ENCODE measurements at places on chromosomes 12 and 14. TPM values are rescaled to one million over a fixed set of nuclear protein-coding genes. Genes with fewer than 3 reads are reported as not detected.

The RAB3IP gene
- 12.9 TPM for total RNA-seq

The SAMD15 gene
- 3.3 TPM for total RNA-seq

The ETFBKMT gene
- total RNA-seq, result 2.6 TPM

The NRIP2 gene
- total RNA-seq, result not detected

The MMP19 gene
- 0.99 TPM for total RNA-seq

DNA sequence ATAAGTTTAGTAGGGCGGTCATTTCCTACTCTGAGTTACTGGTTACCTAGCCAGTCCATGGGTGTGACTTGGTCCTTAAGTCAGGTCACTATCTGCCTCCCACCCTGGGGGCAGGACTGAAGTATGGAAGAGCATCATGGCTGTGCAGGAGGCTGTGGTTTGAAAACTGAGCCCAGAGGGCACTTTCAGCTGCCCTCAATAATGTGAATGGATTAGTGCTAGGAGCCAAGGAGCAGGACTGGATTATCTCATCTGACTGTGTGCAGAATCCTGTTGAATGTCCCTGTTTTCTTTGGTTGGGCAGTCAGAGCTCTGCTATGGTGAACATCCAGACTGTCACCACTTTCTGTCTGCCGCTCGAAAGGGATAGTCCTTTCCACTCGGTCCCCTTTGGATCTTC, 1.6 kb downstream of the ATXN7L3B start:
- no peak for DNase-seq

DNA sequence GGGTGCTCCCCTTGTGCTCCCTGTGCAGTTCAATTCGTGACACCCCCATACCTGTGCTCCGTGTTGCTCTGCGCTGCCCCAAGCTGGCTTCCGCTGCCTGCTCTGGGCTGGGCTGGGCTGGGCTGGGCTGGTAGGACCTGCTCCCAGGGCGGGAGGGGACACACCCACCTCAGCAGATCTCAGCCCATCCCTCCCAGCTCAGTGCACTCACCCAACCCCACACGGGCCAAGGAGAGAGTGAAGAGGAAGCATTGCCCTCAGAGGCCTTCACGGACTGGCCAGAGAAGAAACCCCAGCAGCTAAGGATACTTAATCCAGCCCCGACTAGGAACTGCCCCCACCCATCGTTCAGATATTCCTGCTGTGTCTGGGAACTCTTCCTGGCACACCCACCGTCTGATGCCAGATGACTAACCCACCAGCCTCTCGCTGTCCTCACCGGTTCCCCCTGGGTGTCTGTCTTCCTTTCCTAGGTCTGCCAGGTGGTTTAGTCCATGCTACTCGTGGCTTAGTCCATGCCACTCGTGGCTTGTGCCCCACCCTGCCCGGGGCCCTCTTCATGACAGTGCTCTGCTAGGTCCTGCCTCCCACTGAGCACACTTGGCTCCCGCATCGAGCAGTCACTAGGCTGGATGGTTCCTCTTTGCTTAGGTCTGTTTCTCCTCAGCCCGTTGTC, at the start of gene LPAR5:
TSS of gene LPAR5 (minus strand) at position 104 of the 676 bp plus-strand sequence. CDS start 14,711 bp downstream, outside the sequence.
- DNase-seq, result no peak

DNA sequence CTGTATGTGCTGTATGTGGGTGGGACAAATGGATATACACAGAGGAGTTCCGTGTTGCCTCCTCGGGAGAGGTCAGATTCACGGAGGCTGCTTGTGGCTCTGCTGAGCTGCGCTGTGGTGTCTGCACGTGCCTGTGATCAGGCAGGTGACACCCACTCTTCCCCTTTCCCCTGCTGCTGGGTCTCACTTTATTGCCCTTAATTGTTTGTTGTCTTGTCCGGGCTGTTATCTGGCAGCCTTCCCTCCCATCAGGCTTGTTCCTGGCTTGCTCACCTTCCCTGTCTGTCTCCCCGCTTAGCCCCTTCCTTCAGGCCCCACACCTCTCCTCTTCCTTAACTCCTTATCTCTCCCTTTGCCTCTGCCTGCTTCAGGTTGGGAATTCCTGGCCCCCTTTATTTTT, 13.5 kb downstream of the WNT5B start:
- DNase-seq, result no peak

GRCh38 chr12:95733141-95733825, 57.3 kb downstream of the NTN4 start:
- no peak for DNase-seq

DNA sequence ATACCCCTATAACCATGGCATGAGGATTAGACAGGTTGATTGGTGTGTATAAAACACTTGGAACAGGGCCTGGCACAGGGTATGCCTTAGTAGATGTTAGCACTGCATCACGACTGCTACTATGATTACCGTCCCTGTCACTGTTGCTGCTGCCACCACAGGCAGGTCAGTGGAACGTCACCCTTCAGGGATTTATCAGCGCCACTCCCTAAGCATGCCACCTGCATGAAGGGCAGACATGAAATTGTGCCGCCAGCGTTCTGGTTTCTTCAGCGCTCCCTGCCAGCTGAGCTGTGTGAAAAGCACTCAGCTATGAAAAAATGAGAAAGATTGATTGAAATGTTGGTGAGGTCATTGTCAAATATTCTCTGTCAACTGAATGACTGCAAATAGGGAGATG, 477.0 kb downstream of the DPF3 start:
- DNase-seq, result no peak

- no peak for DNase-seq
Measured at GRCh38 chr12:76255692-76256091, 92.5 kb downstream of the BBS10 start.

- DNase-seq, result no peak
Measured at GRCh38 chr14:71236487-71236886, 329.2 kb downstream of the PCNX1 start.

DNA sequence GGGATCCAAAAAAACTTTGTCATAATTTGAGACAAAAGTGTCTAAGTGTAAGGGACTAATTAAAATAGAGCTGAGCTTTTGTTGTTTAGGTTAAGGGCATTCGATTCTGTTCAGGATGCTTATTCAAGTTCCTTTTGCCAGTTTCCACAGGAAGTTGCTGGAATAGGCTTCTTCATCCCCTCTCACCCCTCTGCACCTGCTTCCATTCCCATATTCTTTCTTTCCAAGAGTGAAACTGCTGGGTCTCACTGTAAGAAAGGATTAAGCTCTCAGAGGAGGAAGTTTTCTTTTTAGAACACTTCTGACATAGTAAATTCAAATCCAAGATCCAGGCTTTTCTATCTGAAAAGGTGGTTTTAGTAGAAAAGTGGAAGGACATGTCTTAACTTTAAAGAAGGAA, 61.4 kb downstream of the POLR3B start:
- no peak for DNase-seq

DNA sequence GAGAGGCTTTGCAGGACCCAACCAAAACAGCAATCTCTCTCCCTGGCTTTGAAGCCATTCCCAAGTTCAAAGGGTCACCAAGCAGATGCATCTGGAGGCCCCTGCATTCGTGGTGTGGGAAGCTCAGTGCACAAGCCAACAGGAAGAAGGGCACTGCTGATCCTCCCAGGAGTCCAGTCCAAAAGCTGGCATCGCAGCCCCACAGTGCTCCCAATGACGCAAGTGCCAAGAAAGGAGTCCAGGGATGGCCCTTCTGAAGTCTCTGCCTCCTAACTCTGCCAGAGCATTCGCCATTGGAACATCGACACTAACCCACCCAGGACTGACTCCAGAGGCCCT, 25.1 kb downstream of the PXN start:
- no peak for DNase-seq

DNA sequence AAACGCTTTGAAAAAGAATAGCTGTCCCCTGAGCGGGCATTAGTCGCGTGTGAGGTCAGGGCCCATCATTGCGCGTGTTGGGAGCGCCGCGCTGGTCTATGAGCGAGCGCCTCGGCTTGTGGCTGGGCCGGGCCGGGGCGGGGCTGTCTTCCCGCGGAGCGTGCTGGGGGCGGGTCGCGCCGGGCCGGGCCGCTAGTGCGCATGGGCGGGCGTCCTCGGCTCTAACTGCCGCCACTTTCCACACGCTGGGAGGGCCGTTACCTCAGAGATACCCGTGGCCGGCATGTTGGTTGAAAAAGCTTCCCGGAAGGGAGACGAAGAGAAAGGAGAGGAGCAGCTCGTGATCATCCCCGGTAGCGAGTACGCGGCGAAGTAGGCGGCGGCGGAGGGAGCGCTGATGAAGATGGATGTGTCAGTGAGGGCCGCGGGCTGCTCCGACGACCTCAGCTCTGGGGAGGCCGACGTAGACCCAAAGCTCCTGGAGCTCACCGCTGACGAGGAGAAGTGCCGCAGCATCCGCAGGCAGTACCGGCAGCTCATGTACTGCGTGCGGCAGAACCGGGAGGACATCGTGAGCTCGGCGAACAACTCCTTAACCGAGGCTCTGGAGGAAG, at the start of gene EID3:
TSS of gene EID3 (plus strand) at position 202 of the 614 bp plus-strand sequence. CDS start at position 398, 196 bp downstream.
- DNase-seq, result no peak
